Neural crest cell (in vitro differentiated cells): ENCODE measurements at places on chromosomes 7 and 10. TPM values are rescaled to one million over a fixed set of nuclear protein-coding genes. Genes with fewer than 3 reads are reported as not detected.

GRCh38 chr10:121069061-121069850 lies 218.1 kb downstream of the WDR11 start:
- no peak for DNase-seq

DNA sequence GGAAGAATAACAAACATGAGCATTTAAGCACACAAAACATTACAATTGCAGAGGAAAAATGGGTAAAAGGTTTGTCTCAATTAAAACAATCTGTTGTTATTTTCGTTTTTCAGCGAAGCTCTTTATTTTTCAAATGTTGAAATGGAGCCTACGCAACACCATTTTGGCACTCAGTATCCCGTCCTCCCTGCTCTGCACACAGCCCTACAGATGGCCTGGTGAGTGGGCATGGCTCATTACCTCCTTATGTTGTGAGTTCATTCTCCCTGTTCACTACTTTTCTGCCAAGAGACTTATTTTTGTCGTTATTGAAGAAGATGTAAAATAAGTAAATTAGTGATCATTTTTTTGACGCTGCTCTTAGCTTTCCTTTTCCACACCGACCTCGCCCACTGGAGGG lies 167.8 kb upstream of the CXCL12 start:
- DNase-seq: no peak

DNA sequence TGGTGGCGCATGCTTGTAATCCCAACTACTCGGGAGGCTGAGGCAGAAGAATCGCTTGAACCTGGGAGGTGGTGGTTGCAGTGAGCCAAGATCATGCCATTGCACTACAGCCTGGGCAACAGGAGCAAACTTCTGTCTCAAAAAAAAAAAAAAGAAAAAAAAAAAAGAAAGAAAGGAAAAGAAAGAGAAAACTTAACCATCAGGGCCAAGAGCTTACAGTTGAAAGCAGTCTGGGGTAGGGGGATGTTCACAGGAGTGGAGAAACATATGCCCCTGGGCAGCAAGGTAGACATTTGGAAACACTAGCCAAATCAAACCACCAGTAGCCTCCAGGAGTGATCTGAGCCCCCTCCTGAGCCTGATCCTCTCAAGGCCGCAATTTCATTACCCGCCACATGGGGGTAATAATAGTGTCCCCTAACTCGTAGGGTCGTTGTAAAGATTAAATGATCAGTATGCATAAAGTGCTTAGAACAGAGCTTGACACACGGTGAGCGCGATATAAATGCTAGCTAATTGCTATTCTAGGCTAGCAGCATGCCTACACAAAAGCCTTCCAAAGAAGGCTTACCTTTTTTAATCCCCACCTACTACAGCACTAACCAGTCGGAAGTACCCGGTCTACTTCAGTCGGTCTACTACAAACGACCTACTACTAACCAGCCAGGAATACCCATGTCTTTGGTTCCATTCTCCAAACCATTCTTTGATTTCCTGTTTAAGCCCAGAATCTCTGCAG lies 274.3 kb upstream of the NEBL start:
- DNase-seq: no peak

- no peak for DNase-seq
These were observed 6.7 kb downstream of the PON3 start for GRCh38 chr7:95389516-95389915.

DNA sequence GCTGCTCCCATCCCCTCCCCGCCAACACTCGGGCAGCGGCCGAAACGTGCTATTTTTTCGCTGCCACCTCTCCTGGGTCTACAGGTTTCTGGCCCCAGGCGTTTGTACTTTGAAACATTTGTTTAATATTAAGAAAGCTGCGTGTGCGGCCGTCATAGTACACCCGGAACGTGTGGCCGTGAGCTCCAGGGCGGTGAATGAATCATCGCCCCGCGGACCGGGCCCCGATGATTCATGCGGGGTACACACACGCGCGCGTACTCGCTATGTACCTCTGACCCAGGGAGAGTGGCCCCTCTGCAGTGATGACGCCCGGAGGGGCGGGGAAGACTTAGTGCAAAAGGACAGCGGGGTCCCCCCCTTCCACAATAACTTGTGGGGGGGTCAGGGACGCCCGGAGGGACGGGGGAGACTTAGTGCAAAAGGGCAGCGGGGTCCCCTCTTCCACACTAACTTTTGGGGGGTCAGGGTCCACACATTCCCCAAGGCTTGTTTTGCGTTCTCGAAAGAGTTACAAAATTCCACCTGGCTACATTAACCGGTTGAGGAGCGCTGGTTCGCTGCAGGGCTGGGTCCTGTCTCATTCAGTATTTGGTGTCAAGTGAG lies 56.5 kb upstream of the PCGF5 start:
- DNase-seq: no peak

Gene MAP3K8
- 0.30 and 1.4 TPM in 2 replicates for total RNA-seq
